Stimulated activated CD8-positive, alpha-beta memory T cell treated with anti-CD3 and anti-CD28 coated beads, Interleukin-7, amount 100 ng/mL, for 4 hours (primary cell): ENCODE measurements at places on chromosomes 11 and 22.
A peak's percentile ranks its signal among the peaks of the same experiment; 100 is the strongest.

- DNase-seq: no peak
These were observed 2.1 kb downstream of the FADD start for GRCh38 chr11:70205049-70205725.

- DNase-seq: no peak
These were observed 68.6 kb downstream of the RAB38 start for GRCh38 chr11:88106666-88107065.

- DNase-seq: no peak
These were observed 1.6 kb downstream of the KIAA0930 start for GRCh38 chr22:45238957-45239680.

DNA sequence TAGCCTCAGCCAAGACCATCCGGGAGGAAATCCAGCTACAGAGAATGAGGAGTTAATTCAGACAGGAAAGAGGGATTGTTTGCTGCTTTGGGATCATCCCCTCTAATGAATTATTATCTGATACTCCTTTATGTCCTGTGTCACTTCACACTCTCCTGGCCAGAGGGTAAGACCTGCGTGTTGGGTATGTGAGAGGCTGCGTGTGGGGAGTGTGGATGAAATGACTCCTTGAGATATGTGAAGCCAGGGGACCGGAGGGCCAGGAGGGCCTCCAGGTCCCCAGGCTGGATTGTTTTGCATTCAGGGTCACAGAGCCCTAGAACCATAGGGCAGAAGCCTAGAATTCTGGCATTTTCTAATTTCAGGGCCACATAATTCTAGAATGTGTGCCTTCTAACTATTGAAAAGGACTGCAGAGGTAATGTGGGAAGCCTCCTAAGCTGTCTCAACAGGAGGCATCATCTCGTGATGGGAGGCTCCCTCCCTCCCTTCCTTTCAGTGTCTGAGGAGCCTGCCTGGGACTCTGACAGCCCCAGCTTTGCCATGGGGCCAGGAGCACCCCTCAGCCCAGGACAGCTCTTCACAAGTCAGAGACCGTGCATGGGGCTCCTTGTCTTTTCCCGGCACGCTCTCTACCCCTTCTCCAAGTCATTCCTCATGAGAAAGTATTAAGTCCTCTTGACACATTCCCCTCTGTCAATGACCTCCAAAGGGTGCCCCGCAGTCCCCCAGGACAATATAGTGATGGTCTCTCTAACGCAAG is 3.7 kb downstream of the TPBGL start:
- no peak for DNase-seq

GRCh38 chr22:32378707-32379272 is 21.1 kb downstream of the RFPL3 start:
- no peak for DNase-seq

- no peak for DNase-seq
These were observed 4.0 kb downstream of the STIM1 start for GRCh38 chr11:3859373-3859881.

GRCh38 chr11:134888821-134889220 is 476.8 kb upstream of the B3GAT1 start:
- no peak for DNase-seq

- DNase-seq: no peak
These were observed 221.9 kb downstream of the FAM76B start for GRCh38 chr11:95567685-95568084.

GRCh38 chr11:93733474-93733873 is 7.8 kb downstream of the TAF1D start:
- DNase-seq: no peak

- peak; percentile 21 for DNase-seq
These were observed 24.0 kb downstream of the SLC43A1 start for GRCh38 chr11:57491371-57492061.

DNA sequence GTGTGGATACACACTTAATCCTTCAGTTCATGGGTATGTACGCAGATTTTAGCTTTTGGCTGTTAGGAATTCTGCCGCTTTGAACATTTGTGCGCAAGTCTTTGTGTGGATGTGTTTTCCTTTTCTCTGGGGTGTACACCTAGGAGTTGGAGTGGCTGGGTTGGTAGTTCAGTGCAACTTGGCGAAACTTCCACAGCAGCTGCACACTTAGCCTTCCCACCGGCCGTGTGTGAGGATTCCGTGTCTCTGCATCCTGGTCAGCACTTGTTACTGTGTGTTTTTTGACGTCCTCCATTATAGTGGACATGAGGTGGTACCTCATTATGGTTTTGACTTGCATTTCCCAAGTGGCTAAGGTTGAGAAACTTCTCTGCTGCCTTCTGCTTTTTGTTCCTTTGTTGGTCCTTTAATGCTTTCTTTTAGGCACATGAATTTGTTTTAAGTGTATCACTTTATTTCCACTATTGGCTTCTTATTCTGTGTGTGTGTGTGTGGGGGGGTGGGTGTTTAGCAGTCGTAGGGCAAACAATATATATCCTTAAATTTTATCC is 72.1 kb upstream of the SLC25A18 start:
- no peak for DNase-seq

- DNase-seq: no peak
These were observed 14.2 kb upstream of the NTM start for GRCh38 chr11:131356206-131356605.

- DNase-seq: no peak
These were observed 600.5 kb upstream of the TENM4 start for GRCh38 chr11:80041136-80042000.

- no peak for DNase-seq
These were observed 1.7 kb downstream of the ZBED4 start for GRCh38 chr22:49855251-49855911.

- no peak for DNase-seq
These were observed 486.8 kb downstream of the NTM start for GRCh38 chr11:131857246-131857645.

- DNase-seq: no peak
These were observed 175.7 kb upstream of the CADM1 start for GRCh38 chr11:115679945-115680344.

DNA sequence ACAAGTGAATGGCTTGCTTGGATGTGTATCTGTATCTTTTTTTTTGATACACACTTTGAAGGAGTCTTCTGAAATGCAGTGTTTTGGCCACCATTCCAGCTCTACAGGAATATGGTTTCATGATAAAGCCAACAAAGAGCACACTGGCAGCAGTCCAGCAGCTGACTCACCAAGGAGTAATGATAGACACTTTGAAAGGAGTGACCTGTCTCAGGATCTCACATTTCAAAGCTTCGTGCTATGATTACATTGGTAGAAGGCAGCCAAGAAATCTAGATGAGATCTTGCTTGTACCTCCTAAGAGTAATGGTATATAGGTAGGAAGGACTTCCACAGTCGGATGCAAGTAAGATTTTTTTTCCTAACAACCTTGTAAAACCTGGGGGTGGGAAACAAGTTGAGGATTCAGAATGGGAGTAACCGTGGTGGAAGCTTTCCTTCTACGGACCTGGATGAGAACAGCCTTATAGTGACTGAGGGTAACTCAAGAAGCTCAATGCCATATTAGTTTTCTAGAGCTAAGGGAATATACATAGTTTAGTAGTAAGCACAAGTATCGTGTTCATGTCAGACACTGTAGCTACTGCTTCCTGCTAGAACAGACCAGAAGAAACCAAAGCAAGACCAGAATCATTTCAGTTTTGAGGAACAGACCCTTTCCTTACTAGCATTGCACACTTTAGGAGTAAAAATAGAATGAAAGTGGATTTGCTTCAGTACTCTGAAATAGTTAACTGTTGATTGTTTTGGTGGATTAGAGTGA is 25.0 kb downstream of the MTMR3 start:
- no peak for DNase-seq

GRCh38 chr11:108733479-108734116 is 68.7 kb downstream of the DDX10 start:
- peak; percentile 11 for DNase-seq

DNA sequence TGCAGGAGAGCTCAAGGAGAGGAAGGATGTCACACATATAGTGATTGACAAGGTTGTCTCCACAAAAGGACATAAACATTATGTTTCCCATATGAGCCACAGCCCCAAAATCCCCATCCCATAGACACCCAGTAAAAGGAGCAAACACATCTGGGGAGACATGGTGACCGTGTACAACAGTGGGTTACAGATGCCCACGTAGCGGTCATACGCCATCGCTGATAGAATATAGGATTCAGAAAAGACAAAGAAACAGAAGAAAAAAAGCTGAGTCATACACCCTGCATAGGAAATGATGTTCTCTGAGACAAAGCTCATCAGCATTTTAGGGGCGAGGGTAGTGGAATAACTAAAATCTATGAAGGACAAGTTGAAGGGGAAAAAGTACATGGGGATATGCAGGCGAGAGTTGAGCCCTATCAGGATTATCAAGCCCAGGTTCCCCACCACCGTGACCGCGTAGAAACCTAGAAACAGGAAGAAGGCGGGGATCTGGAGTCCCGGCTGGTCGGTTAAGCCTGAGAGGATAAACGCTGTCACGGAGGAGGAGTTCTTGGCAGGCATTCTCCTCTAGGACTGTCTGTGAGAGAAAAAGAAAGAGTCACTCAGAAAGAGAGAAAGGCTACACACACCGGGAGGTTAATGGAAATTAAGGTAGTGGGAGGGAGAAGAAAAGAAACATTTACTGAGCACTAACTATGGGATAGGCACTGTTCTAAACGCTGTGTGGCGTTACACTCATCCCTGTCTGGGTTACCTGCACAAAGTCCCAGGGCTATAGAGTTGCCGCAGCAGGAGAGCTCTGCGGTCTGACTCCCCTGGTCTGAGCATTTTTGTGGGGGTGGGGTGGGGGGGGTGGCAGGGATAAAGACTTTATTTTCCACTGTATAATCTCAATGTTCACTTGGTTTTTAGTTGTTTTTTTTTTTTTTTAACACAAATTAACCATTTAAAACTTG is 36.1 kb upstream of the OR8B8 start:
- no peak for DNase-seq

DNA sequence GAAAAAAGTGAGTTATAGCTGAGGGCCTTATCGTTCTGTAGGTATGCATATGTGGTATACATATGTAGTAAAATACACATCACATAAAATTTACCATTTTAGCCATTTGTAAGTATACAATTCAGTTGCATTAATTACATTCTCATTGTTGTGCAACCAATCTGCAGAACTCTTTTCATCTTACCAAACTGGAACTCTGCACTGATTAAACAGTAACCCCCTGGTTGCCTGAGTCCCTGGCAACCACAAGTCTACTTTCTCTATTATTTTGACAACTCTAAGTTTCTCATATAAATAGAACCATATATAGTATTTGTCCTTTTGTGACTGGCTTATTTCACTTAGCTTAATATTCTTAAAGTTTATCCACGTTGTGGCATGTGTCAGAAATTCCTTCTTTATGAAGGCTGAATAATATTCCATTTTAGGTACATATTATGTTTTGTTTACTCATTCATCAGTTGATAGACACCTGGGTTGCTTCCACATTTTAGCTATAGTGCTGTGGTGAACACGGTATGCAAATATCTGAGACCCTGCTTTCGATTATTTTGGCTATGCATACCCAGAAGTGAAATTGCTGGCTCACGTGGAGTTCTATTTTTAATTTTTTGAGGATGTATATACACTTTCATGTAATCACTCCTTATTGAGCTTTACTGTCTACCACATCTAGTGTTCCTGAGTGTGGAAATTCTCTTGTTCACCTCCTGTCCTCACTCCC is 1.6 kb upstream of the DDX10 start:
- no peak for DNase-seq

DNA sequence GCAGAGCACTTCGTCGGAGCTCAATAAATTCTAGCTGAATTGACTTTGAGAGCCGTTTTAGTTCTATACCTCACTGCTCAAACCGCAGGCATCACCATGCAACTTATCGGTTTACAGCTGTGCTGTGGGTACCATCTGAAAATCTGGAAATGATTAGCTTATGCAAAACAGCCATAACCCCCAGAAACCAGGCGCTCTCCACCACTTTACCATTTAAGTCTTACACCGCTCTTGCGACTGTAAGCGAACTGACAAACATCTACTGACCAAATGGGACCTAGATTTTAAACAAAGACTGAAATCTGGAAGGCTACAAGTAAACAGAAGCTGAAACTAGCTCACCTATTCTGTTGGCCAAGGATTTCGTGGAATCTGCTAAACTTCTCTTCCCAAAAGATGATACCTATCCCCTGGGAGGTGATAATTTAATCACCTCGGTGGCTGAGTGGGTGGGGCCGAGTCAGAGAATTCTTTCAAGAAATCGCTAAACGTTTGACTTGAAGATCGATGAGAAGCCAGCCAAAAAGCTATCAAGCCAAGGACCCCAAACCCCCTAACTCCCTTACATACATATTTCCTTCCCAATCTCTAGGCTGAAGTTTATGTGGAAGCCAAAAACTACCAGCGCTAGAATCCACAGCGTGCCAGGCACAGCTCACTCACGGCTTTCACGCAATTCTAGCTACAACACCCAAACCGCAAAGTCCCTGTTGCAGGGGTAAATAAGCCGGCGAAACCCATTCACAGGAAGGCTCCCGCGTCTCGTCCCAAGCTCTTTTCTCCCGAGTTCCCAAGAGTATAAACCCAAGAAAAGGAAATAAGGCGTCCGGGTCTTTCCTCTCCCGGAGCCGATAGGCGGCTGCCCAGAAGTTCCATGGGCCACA is 644 bp downstream of the SPTY2D1 start:
- DNase-seq: no peak

- DNase-seq: no peak
These were observed 91.3 kb upstream of the KCNQ1OT1 start for GRCh38 chr11:2791139-2791520.

- no peak for DNase-seq
These were observed 23.5 kb upstream of the P2RY6 start for GRCh38 chr11:73248526-73249185.

DNA sequence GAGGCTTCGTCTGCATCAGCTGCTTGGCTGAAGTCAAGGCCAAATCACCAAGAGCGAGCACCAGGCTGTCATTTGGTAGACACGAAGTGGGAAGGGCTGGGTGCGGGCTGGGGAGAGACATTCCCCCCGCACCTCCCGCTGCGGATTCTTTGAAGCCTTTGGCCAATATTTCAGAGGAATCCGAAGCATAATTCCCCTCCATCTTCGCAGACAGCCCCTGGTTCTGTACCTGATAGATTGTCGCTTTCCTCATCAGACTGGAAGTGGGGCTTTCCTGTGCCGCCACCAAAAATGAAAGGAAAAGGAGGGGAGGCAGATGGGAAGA is 15.3 kb downstream of the BLID start:
- DNase-seq: no peak

DNA sequence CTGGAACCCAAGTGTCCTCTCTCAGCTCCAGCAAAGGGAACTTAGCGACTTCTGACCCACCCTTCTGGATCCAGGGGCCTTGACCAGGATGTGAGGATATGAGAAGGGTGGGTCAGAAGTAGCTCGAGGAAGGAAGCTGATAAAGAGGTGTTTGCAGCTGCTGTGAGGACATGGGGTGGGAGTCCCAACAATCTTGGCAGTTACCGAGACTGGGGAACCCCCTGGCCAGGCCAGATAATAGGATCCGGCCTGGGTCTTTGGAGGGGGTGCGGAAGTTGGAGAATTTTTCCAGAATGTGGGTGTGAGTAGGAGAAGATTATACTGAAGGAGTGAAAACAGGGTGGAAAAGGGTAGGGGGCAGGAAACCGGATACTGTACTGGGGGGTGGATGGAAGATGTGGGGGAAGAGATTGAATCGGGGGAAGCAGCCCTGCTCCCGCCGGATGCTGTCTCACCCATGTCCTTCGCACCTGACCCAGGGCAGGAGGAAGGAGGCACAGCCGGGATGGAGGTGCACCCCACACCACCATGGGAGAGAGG is 2.8 kb upstream of the MCAM start:
- no peak for DNase-seq

GRCh38 chr11:68149417-68149816 is 28.2 kb upstream of the CHKA start:
- DNase-seq: no peak
